Activated CD8-positive, alpha-beta memory T cell treated with anti-CD3 and anti-CD28 coated beads for 1 hour (primary cell): ENCODE measurements at places on chromosomes 12 and 14.

- DNase-seq, result no peak
Measured at GRCh38 chr14:101147848-101148247, 244.3 kb upstream of the RTL1 start.

GRCh38 chr14:47626151-47627035 lies 49.0 kb downstream of the MDGA2 start:
- no peak for DNase-seq

- DNase-seq, result no peak
Measured at GRCh38 chr12:108853426-108853825, 4.0 kb downstream of the SSH1 start.

DNA sequence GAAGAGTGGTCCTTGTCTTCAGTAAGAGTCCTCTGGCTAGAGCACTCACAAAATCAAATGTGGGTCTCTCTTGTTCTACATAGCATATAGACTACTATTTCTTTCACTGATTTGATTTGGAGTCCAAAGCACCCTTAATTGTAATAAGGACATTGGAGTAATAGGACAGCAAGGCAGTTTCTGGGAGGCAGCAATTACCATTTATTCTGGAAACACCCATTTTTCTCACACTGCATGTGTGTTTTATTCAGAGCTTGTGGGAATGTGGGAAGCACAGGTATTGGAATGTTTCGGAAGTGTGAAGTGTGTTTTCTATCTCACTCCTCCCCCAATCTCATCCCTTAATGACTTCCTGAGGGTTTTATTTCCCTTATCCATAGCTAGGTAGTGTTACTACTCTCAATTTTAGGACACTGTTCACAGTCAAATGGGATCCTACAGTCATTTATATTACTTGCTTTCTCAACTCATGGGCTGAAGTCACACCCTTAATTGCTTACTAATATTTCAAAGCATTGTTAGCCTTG lies 20.2 kb downstream of the PCBP2 start:
- no peak for DNase-seq

- no peak for DNase-seq
Measured at GRCh38 chr12:53954694-53955035, at the start of gene HOXC12. Gene HOXC12 (plus strand): TSS chr12:53954903. CDS start chr12:53954930, 27 bp downstream.

DNA sequence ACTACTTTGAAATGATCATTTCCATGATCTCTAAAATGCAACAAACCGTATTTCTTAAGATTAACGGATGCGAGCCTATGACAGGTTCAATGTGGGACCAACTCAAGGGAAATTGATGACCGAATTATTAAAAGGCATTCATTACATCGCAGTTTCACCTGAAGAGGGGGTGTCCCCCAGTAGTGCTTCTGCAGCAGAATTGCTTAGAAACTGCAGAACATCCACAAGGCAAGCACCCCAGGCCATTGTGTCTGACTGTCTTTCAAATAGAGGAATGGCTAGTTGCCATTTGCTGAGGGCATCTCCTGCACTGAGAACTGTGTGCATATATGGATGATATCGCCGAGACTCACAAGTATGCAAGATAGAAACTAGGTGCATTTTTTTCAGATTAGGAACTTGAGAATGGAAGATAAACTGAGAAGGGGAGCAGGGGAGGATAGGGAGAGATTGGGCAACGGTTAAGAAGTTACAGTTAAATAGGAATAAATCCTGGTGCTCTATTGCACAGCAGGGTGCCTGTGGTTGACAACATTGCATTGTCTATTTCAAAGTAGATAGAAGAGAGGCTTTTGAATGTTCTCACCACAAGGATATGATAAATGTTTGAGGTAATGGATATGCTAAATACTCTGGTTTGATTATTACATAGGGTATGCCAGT lies 234.3 kb upstream of the PLEKHG7 start:
- DNase-seq, result no peak

DNA sequence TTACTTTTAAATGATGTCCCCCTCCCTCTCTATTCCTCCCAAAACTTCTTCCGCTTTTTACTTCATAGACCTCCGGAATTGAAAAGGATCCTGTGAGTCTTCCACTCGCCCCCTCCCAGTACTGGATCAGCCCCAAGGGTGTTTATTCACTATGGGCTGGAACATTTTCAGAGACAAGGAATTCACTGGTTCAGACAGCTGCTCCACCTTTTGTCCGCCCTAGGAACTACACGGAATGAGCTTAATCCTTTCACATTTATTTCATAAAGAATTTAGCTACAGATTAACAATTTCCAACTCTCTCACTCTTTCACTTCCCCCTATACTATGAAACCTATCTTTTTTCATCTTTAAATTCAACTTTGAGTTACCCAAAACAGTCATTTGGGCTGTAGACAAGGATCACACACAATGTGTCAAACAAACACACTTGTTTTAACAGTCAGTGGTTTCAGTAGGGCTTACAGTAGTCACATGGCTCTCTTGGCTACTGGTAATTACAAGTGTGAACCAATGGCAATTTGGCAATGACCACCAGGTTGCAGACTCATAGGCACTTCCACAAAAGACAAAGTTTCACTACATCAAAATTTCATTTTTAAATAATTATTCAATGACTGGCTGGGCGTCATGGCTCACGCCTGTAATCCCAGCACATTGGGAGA lies 20.6 kb downstream of the CNIH1 start:
- no peak for DNase-seq

GRCh38 chr14:59004012-59004411 lies 184.5 kb upstream of the DAAM1 start:
- no peak for DNase-seq

DNA sequence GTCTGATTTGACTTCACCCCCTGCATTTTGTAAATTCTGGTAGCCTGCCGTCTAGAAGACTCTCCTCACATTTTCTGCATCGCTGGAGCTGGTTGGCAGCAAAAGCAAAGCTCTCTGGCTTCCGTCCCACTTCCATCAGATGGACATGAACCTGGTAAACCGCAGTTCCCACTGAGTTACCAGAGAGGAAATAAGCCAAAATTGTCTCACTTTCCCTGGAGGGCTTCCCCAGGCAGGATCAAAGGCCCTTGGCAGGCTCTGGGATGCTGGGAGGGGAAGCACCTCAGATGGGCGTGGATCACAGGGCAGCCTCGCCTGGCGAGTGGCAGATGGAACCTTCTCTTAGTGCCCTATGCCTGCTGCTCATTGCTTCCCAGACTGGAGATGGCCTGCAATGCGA lies 243.5 kb downstream of the TMEM132C start:
- DNase-seq, result no peak
